ENCODE measurements at places on chromosomes 11 and 22.
A peak's percentile ranks its signal among the peaks of the same experiment; 100 is the strongest.

- peak; percentile 90 for DNase-seq
These were observed 1.2 kb downstream of the PHLDB1 start for GRCh38 chr11:118608360-118609227.

DNA sequence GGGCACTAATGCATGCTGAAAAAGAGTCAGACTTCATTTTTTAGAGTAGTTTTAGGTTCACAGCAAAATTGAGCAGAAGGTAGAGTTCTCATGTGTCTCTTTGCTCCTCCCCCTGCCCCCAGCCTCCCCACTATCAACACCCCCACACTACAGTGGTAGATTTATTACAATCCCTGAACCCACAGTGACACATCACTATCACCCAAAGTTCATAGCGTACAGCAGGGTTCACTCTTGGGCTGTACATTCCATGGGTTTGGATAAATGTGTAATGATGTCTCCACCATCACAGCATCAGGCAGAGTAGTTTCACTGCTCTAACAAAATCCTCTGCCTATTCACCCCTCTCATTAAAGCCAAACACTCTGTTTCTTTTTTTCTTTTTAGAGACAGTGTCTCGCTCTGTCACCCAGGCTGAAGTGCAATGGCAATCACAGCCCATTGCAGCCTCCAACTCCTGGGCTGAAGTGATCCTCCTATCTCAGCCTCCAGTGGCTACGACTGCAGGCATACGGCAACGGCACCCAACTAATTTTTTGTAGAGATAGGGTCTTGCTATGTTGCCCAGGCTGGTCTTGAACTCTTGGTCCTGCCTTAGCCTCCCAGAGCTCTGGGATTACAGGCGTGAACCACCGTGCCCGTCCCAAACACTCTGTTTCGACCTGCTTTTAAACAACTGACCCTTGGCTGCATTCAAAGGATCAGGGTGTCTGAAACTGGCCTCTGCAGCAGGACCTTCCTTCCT lies 4.1 kb downstream of the BEST1 start:
- no peak for DNase-seq

GRCh38 chr11:121104312-121104762 lies 3.3 kb downstream of the TECTA start:
- no peak for DNase-seq

DNA sequence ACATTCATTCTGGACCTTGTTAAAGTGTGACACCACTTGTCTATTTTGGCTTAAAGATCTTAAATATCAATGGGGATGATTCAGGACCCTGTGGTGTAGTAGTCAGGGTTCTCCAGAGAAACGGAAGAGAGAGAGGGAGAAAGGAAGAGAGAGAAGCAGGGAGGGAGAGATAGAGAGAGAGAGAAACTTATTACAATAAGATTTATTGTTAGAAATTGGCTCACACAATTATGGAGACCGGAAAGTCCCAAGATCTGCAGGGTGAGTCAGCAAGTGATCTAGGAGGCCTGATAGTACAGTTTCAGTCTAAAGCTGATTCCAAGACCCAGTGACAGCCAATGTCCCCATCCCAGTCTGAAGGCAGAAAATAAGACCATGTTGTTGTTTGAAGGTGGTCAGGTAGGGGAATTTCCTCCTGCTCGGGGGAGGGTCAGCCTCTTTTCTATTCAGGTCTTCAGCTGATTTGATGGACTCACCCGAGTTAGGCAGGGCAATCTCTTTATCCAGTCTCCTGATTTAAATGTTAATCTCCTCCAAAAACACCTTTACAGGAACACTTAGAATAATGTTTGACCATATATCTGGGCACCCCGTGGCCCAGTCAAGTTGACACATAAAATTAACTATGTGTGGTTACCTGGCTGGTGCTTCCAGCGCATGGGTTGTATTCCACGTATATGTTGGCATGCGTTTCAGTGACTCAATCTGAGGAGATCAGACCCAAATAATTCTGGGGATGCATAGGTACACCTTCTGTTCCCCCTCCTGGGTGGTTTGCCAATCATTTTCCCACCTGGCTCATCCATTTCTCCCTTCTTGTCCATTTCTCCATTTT lies 1350.5 kb downstream of the TBC1D22A start:
- DNase-seq: no peak

GRCh38 chr11:65184146-65184545 lies 2.4 kb downstream of the CAPN1 start:
- no peak for DNase-seq

DNA sequence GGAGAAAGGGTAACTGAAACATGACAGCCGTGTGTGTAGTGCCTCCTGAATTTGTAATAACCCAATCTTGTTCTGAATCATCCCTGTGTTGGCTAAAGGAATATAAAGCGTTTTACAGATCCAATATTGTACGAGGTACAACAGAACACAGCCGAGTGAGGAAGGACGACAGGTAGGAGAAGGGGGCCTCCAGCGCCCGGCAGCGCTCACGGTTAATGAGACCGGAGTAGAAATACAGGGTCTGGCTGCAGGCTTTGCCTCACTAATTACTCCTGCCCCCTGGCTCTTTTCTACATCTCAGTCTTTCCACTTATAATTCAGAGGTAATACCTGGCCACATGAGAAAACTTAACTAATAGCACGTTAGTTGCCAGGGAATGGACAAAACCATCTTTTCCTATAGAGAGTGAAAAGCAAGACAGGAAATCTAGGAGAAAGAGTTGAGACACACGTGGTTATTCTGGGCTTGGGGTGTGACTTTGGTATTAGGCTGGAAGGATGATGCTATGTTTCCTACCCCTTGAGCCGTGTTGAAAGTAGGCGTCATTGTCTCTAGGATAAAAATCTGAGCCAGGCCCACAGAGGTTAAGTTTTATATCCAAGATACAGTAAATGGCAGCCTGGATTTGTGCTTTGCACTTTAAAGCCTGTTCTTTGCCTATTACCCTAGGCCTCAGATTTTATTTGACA lies 54.1 kb downstream of the GRIK4 start:
- DNase-seq: no peak
